Effector memory CD4-positive, alpha-beta T cell (primary cell): ENCODE measurements at places on chromosomes 2 and 18.

DNA sequence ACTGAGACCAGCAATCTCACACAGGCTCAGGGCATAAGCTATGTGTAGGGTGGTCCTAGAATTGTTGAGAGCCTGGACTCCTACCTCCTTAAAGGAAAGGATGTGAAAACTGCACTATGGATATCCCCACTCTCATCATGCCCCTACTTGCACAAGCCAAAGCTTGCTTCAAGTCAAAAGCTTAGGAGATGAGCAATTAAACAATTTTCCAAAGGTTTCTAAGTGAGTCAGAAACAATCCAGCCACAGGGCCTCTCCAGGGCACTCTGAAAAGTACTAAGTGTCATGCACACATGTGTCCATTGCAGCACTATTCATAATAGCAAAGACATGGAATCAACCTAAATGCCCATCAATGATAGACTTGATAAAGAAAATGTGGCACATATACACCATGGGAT lies 215.4 kb downstream of the AFF3 start:
- H3K27ac ChIP-seq: no peak overlapping the region
- no peaks in the 10 kb centered on the region for H3K4me1 ChIP-seq
- DNase-seq: no peak
- no peaks in the 10 kb centered on the region for H3K36me3 ChIP-seq
- no peak overlapping the region for H3K4me3 ChIP-seq

GRCh38 chr18:60646725-60647124 lies 274.1 kb upstream of the MC4R start:
- H3K36me3 ChIP-seq: no peaks in the 10 kb centered on the region
- H3K4me3 ChIP-seq: no peak overlapping the region
- H3K27ac ChIP-seq: no peak overlapping the region
- DNase-seq: no peak
- no peaks in the 10 kb centered on the region for H3K4me1 ChIP-seq
- H3K27me3 ChIP-seq: no peaks in the 10 kb centered on the region

DNA sequence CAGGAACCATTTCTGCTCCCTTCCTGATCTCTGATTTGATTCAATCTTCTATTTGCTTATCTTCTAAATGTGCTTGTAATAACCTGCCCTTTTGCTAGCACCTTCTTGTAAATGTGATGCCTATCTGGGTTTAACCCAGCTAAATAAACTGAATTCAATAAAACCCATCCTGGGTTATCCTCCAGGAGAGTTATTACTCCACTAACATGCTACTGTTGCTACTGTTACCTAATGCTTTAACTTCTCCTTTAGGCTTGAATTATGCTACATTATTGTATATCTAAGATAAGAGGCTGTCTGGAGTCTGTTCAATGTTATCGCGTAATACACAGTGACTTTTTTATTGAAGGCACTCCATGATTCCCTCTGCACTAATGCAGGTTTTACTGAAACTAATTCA lies 206.5 kb upstream of the CTAGE1 start:
- no peaks in the 10 kb centered on the region for H3K36me3 ChIP-seq
- no peaks in the 10 kb centered on the region for H3K27me3 ChIP-seq
- no peak for DNase-seq
- no peak overlapping the region for H3K4me3 ChIP-seq
- H3K4me1 ChIP-seq: no peaks in the 10 kb centered on the region
- H3K27ac ChIP-seq: no peak overlapping the region

- H3K27ac ChIP-seq: no peak overlapping the region
- no peak for DNase-seq
- no peaks in the 10 kb centered on the region for H3K27me3 ChIP-seq
- H3K4me1 ChIP-seq: no peaks in the 10 kb centered on the region
- no peak overlapping the region for H3K4me3 ChIP-seq
Measured at GRCh38 chr2:207467716-207468347, 61.9 kb upstream of the CREB1 start.

- H3K27ac ChIP-seq: no peak overlapping the region
- peaks cover 3% of the 10 kb centered on the region for H3K36me3 ChIP-seq
- DNase-seq: no peak
- H3K4me1 ChIP-seq: no peaks in the 10 kb centered on the region
- H3K4me3 ChIP-seq: no peak overlapping the region
Measured at GRCh38 chr2:171874517-171874916, 19.5 kb downstream of the SLC25A12 start.

DNA sequence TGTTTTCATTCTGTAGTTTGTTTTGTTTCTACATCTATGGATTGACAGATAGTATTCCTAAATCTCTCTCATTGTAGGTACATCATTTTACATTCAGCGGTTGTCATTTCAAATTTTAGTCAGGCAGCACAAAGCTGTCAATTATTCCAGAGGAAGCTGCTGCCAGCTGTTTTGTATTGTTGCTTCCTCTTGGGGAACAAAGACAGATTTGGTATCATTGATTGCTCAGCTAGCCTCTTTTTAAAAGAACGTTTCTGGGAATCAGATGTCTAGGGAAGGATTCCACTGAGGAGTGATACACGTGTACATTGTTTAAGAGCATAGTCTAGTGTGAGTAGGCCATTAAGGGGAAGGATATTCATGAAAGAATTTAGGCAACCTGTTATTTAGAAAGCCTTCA lies 145.8 kb downstream of the AGPS start:
- no peak overlapping the region for H3K4me3 ChIP-seq
- H3K27me3 ChIP-seq: no peaks in the 10 kb centered on the region
- H3K4me1 ChIP-seq: no peaks in the 10 kb centered on the region
- no peak for DNase-seq
- H3K27ac ChIP-seq: no peak overlapping the region

DNA sequence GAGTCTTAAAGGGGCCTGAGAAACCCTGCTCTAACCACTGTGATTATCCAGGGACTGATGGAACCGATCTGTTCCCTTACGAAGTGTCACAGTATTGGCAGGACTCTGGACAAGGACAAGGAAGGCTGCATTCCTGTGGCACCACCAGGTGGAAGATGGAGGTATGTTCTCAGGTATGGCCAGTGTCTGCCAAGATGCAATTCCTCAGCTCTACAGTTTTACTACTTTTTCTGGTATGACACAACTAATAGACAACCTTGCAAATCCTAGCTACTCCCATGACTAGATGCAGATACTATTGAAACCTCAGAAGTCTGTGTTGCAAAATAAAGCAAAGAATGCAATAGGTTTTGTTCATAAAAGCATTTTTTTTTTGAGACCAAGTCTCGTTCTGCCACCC lies 14.6 kb downstream of the RAB31 start:
- no peaks in the 10 kb centered on the region for H3K27me3 ChIP-seq
- no peaks in the 10 kb centered on the region for H3K36me3 ChIP-seq
- H3K4me1 ChIP-seq: no peaks in the 10 kb centered on the region
- no peak overlapping the region for H3K27ac ChIP-seq
- DNase-seq: no peak

DNA sequence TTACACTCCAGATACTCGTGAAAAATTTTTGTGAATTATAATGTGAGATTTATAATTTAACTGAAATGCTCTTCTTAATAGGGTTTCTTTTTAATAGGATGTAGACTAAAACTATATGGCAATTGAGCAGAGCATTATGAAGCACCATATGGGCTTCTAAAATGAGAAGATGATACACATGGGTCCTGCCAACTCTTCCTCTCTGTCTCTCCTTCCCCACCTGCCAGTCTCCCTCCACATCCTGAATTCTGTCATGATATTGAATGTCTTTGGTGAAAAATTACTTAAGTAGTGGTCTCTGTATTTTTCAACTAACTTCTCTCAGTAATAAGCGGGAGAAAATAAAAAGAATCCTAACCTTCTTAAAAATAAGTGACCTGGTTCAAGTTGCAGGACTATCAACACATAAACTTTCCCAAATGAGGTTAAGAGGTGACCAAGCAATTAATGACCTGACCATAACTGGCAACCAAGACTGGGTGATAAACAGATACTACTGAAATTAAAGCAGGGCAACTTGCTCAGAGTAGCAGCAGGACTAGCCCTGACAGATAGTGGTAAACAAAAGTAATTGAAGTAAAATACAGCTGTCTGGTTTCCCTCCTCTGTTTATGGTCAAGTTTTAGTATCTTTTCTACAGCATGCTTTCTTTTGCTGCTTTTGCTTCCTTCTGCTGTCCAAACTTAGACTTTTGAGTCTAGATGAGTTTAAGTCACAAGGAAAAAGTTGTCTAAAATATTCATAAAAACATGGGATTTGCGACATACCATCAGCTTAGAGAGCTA lies 117.1 kb upstream of the PDE1A start:
- no peak for DNase-seq
- H3K27ac ChIP-seq: no peak overlapping the region
- no peak overlapping the region for H3K4me3 ChIP-seq
- no peaks in the 10 kb centered on the region for H3K27me3 ChIP-seq
- no peaks in the 10 kb centered on the region for H3K4me1 ChIP-seq

DNA sequence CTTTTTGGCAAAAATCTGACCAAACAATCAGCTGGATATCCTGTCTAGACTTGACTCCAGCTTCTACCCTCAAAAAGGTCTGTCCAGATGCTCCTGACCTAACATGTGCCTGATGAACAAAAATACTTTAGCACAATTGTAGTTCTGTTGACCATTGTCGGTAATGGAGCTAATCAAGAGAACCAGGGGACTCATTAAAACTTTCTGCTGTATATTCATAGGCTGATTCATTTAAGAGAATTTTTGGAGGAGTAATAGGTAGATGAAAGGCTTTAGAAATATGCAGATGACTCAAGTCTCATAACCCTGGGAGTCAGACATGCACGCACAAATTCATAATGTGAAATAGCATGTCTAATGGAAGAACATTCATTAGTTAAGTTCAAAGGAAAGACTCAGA lies 514.2 kb downstream of the TXNL1 start:
- no peaks in the 10 kb centered on the region for H3K4me1 ChIP-seq
- H3K4me3 ChIP-seq: no peak overlapping the region
- no peaks in the 10 kb centered on the region for H3K36me3 ChIP-seq
- DNase-seq: no peak

GRCh38 chr2:238425979-238426567 lies 654 bp upstream of the ASB1 start:
- peaks cover 9% of the 10 kb centered on the region for H3K36me3 ChIP-seq
- no peak for DNase-seq
- H3K27ac ChIP-seq: peak overlapping the region; percentile 74
- H3K27me3 ChIP-seq: no peaks in the 10 kb centered on the region

- H3K36me3 ChIP-seq: no peaks in the 10 kb centered on the region
- H3K27me3 ChIP-seq: no peaks in the 10 kb centered on the region
- no peak overlapping the region for H3K27ac ChIP-seq
- DNase-seq: no peak
Measured at GRCh38 chr18:55779691-55780585, 191.9 kb upstream of the TCF4 start.

GRCh38 chr2:135546436-135546835 lies 15.2 kb downstream of the R3HDM1 start:
- DNase-seq: no peak
- no peaks in the 10 kb centered on the region for H3K36me3 ChIP-seq
- no peak overlapping the region for H3K27ac ChIP-seq
- H3K27me3 ChIP-seq: no peaks in the 10 kb centered on the region

- H3K27ac ChIP-seq: no peak overlapping the region
- H3K36me3 ChIP-seq: no peaks in the 10 kb centered on the region
- no peaks in the 10 kb centered on the region for H3K27me3 ChIP-seq
- DNase-seq: no peak
- no peak overlapping the region for H3K4me3 ChIP-seq
- H3K4me1 ChIP-seq: no peaks in the 10 kb centered on the region
Measured at GRCh38 chr18:26502823-26503222, 45.5 kb downstream of the KCTD1 start.

- H3K27ac ChIP-seq: no peak overlapping the region
- no peaks in the 10 kb centered on the region for H3K4me1 ChIP-seq
- H3K27me3 ChIP-seq: no peaks in the 10 kb centered on the region
- H3K36me3 ChIP-seq: peaks cover under 1% of the 10 kb centered on the region
- no peak overlapping the region for H3K4me3 ChIP-seq
Measured at GRCh38 chr2:61995515-61995914, 90.0 kb downstream of the COMMD1 start.

GRCh38 chr2:215764441-215765048 lies 248.8 kb downstream of the MREG start:
- H3K27me3 ChIP-seq: no peaks in the 10 kb centered on the region
- H3K4me1 ChIP-seq: no peaks in the 10 kb centered on the region
- no peak for DNase-seq
- no peak overlapping the region for H3K27ac ChIP-seq
- H3K36me3 ChIP-seq: no peaks in the 10 kb centered on the region

DNA sequence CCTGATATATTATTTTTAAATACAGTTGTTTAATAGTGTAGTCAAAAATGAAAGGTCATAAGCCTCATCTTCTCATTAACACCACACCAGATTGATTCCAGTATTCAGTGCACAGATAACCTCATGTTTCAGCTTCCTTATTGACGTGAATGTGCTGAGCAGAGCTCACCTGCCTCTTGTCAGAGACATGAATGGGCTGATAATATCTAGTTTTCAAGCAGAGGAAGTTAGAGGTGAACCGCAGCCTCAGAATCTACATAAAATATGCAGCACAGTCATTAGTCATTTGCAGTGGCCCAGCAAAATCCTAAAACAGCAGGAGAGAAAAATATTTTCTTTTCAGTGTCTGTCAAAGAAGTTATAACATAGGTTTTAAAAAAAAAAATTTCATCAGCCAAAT lies 216.2 kb downstream of the GBX2 start:
- H3K4me1 ChIP-seq: peaks cover 10% of the 10 kb centered on the region
- DNase-seq: peak; percentile 11
- H3K27ac ChIP-seq: no peak overlapping the region

DNA sequence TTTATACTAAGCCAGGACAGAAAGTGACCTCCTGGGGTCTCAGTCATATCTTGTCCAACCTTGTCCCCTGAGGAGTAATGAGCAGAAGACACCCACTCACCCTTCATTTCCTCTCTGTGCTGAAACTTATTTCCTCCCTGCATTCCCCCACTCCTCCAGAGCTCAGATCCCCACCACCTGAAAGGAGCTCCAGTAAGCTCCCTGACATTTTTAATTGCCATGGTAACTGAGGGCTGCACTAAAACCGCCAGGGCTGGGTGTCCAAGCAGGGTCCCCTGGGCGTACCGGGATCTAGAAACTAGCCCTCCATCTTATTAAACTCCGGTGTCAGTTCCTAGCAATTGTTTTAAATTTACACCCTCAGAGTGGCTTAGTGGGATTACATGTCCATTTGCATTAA lies 393.3 kb upstream of the HNRNPA3 start:
- H3K27me3 ChIP-seq: no peaks in the 10 kb centered on the region
- H3K36me3 ChIP-seq: no peaks in the 10 kb centered on the region
- H3K4me1 ChIP-seq: no peaks in the 10 kb centered on the region

DNA sequence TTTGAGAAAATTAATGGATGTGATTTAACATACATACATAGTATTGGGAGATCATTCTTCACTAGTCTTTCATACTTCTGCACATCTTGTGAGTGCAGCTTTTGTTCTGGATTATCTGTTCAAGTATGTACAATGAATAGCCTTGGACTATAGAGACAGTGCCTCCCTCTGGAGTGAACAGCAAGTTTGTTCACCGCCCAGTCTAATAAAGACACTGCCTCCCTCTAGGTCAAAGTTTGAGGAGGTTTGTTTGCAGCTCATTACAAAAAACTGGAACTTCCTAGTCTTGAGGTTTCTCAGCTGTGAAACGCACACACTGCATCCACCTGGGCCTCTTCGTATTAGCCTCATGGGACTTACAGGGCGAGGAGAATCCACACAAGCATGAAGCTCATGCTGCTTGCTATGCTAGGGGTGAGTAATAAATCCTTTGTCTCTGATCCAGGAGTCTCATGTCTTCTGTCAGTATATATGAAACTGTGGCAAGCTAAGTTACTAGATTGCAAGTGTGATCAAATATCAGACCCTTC lies 26.0 kb upstream of the LAPTM4A start:
- no peaks in the 10 kb centered on the region for H3K36me3 ChIP-seq
- H3K27me3 ChIP-seq: no peaks in the 10 kb centered on the region
- no peak overlapping the region for H3K27ac ChIP-seq
- DNase-seq: no peak
- H3K4me3 ChIP-seq: no peak overlapping the region

GRCh38 chr2:189008555-189009262 lies 34.5 kb downstream of the COL3A1 start:
- H3K27ac ChIP-seq: no peak overlapping the region
- H3K4me1 ChIP-seq: no peaks in the 10 kb centered on the region
- H3K4me3 ChIP-seq: no peak overlapping the region
